Neural crest cell (in vitro differentiated cells): ENCODE measurements at places on chromosomes 16 and 17. TPM values are rescaled to one million over a fixed set of nuclear protein-coding genes. Genes with fewer than 3 reads are reported as not detected.
A peak's percentile ranks its signal among the peaks of the same experiment; 100 is the strongest.

GRCh38 chr17:39979893-39980350 lies 685 bp upstream of the PSMD3 start:
- DNase-seq, result no peak
- H3K4me3 ChIP-seq, result peak overlapping the region; percentile 88
- H3K27me3 ChIP-seq, result peaks cover 20% of the 10 kb centered on the region
- H3K27ac ChIP-seq, result peak overlapping the region; percentile 92
- no peaks in the 10 kb centered on the region for H3K36me3 ChIP-seq

DNA sequence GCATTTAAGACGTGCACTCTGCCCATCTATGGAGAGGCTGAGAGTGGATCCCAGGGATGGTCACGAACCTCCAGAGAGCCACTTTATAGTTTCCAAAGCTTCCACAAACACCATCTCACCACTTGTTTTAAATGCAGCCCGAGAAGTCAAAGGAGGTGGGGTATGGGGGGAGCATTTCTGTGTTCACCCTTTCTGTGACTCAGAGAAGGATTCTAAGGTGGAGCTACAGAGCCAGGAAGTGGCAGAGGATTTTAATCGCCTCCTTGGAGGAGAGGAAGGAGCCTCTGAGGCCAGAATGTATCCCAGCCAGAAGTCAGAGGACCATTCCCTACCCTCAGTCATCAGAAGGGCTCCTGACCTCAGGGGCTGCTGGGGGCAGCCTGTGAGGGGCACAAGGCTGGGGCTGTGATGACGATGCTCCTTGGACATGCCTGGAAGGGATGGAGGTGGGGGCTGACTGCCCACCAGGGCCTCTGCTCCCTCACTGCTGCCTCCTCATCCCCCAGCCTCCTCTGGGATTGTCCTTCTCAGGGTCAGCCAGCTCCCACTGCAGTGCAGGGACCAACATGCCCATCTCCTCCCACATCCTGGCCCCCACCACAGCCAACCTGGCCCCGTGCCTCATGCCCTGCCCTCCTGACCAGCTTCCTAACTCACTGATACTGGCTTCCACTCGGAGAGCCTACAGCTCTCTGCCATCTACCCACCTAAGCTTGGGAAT lies 2.8 kb downstream of the XYLT2 start:
- peak overlapping the region; percentile 9 for H3K27ac ChIP-seq
- H3K27me3 ChIP-seq, result peaks cover 10% of the 10 kb centered on the region
- H3K4me3 ChIP-seq, result peak overlapping the region; percentile 94

DNA sequence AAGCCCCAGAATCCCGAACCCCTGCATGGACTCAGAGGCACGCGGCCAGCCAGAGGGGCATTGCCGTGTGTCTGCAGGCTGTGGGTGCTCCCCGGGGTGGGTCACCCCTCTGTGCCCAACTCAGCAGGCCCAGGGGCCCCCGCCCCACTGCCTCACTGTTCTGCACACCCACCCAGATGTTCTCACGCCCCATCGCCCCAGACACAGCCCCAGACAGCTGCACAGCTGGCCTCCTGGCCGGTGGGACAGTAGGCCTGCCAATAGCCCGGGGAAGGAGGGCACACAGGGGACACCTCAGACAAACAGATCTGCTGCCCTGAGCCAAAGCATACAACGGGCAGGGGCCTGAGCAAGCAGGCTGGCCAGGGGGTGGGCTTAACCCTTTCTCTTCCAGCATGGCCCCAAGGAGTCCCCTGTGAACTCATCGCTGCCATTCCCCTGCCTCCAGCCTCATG lies 27.6 kb upstream of the NXPH3 start:
- no peaks in the 10 kb centered on the region for H3K27me3 ChIP-seq
- no peak overlapping the region for H3K4me3 ChIP-seq
- peak overlapping the region; percentile 27 for H3K27ac ChIP-seq
- peaks cover 34% of the 10 kb centered on the region for H3K4me1 ChIP-seq
- no peak for DNase-seq
- H3K36me3 ChIP-seq, result no peaks in the 10 kb centered on the region

DNA sequence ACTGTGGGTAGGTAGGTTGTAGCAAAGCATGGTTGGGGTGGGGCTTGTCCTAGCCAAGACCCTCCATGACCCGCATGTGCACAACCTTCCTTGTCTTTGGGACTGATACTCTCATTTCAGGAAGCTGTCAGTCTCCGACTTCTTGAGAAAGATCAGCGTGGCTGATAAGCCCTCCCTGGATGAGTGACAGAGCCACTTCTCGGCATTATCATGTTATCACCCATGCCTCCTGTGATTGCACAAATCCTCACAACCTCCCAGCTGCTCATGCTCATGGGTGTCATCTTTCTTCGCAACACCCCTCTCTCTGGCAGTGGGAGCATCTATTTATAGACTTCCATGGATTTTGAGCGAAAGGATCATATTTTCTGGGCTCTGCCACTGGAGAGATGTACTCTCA lies 314.2 kb downstream of the FOXL1 start:
- H3K27ac ChIP-seq, result no peak overlapping the region
- H3K4me3 ChIP-seq, result no peak overlapping the region
- H3K27me3 ChIP-seq, result peaks cover 17% of the 10 kb centered on the region
- no peaks in the 10 kb centered on the region for H3K36me3 ChIP-seq
- H3K4me1 ChIP-seq, result peaks cover 22% of the 10 kb centered on the region
- DNase-seq, result no peak

DNA sequence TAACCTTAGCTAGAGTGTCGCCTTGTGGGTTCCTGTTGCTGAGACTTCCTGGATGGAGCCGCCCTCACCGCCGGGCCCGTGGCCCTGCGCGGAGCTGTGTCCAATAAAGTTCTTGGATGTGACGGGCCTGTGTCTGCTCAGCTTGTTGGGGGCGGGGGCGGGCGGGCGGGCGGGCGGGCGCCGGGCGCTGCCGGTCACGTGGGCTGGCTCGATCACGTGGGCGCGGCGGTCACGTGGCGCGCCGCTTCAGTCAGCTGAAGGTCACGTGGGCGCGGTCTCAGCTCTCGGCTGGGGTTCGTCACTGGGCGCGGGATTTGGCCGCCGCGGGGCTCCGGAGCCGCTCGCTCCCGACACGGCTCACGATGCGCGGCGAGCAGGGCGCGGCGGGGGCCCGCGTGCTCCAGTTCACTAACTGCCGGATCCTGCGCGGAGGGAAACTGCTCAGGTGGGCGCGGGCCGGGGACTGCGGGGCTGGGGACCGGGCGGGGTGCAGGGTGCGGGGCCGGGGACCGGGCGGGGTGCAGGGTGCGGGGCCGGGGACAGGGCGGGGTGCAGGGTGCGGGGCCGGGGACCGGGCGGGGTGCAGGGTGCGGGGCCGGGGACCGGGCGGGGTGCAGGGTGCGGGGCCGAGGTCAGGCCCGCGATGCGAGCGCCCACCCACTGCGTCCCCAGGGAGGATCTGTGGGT lies at the start of gene AMDHD2:
TSS of gene AMDHD2 (plus strand) at position 275 of the 687 bp plus-strand sequence. CDS start at position 363, 88 bp downstream.
- H3K27me3 ChIP-seq, result peaks cover 7% of the 10 kb centered on the region
- H3K4me1 ChIP-seq, result peaks cover 38% of the 10 kb centered on the region
- H3K27ac ChIP-seq, result peak within 1 kb of the TSS; percentile 94
- H3K4me3 ChIP-seq, result peak within 1 kb of the TSS; percentile 89
- peaks cover 6% of the 10 kb centered on the region for H3K36me3 ChIP-seq

DNA sequence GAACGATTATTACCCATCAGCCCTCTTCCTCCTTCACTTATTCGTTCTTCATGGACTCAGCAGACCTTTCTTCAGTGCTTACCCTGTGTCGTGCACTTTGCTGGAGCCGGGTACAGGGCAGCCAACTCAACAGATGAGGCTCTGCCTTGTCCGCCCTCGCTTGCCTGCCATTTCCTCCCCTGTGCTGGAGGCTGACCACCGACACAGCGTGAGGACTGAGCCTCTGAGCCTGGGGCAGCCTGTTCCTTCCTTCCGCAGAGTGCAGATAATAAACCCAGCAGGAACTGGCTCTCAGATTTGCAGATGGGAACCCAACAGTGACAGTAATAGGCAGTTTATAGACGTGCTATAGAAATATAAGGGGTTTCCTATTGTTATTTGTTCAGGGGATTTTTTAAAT lies 7.0 kb upstream of the SLC39A11 start:
- H3K27ac ChIP-seq, result no peak overlapping the region
- H3K36me3 ChIP-seq, result no peaks in the 10 kb centered on the region
- peaks cover 15% of the 10 kb centered on the region for H3K27me3 ChIP-seq

DNA sequence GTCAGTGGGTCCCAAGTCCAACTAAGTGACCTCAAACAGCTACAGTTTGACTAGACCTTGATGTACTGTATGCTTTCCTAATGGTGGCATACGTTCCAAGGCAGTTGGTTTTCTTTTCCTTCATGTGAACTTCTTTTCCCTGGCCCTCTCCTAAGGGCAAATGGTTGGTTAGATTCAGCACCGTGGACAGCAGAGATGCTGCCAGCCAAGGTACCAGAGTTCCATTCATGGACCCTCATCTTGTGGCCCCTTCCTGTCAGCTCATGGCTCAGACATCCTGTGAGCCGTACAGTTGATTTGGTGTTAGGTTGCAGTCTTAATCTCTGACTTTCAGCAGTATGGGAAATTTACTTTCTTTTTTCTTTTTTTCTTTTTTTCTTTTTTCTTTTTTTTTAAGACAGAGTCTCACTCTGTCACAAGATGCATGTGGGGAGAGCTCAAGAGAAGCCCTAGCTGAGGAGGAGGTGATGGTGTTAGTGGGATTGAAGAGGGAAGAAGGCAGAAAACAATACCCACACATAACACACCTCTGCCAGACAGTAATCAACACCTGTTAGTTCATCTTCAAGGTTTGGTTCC lies 122.4 kb downstream of the USP31 start:
- peaks cover 51% of the 10 kb centered on the region for H3K27me3 ChIP-seq
- DNase-seq, result peak; percentile 57
- H3K27ac ChIP-seq, result no peak overlapping the region
- no peak overlapping the region for H3K4me3 ChIP-seq

DNA sequence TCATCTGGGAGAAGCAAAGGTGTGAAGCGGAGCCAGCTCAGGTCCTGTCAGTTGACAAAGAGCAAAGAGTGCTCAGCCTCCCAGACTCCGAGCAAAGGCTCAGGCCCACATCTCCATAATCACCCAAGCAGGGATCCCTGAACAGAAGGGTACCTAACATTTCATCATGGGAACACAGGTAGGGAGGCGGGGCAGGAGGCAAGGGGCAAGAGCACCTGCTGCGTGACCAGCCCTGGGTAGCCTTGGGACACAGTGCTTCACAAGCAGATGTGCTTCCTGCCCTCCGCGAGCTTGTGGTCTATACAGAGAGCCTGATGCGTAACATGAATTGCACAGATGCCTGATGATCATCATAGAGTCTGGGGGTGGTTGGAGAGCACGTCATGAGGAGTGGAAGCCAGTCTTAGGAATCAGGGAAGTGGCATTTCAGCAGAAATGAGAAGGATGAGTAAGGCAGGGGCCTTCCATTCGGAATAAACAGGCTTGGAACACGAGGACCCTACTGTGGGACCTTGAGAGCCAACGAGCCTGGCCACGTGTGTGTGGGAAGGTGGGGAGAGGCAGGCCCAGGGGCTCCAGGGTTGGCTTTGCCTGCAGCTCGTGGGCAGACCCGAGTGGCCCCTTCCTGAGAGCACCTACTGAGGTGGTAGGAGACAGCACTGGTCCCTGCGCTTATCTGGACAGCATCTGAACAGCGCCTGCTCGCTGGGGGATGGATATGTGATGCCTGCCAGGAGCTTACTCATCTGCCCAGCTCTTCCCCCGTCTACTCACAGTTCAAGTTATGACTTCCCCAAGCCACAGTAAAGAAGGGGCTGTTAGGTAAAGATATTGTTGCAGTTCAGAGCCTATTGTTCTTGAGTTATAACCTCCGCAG lies 125.8 kb downstream of the CCDC182 start:
- H3K4me1 ChIP-seq, result peaks cover 18% of the 10 kb centered on the region
- H3K4me3 ChIP-seq, result no peak overlapping the region
- H3K36me3 ChIP-seq, result peaks cover 20% of the 10 kb centered on the region
- no peak overlapping the region for H3K27ac ChIP-seq
- no peak for DNase-seq

GRCh38 chr17:75783803-75784472 lies 668 bp upstream of the UNK start:
- peak overlapping the region; percentile 89 for H3K27ac ChIP-seq
- peaks cover 51% of the 10 kb centered on the region for H3K4me1 ChIP-seq
- H3K4me3 ChIP-seq, result peak overlapping the region; percentile 97
- H3K27me3 ChIP-seq, result peaks cover 4% of the 10 kb centered on the region

DNA sequence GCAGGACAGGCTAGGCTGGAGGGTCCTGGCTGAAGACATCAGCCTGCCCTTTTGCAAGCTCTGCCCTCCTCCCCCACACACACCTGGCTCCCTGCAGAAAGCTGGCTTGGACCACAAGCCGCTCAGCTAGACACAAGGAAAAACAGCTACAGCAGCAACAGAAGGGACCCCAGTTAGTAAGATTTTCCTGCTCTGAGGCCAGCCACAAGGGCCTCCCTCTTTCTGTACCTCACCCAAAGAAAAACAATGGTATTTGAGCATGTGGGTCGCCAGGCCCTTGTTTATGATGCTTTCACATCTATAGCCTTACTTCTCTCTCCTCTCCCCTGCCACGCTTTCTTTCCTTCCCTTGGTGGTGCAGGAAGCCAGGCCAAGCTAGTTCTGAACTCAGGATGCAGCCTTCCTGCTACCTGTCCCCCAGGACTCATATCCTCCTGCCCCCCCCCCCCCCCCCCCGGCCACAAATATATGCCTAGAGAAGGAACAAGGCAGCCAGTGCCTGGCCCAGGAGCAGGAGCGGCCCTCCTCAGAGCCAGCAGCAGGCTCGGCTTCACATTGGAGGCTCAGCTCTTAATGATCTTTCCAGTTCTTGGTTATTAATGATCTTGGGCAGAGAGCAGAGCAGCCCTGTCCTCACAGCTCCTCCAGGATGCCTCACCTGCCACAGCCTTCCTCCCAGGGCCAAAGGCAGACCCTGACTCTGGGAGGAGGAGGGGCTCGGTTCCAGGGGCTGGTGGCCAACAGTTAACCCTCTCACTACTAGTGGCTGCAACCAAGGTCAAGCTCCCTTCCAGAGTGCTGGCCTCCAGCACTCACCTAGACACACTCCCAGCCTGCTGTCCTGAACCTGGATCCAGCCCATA lies 19.5 kb downstream of the GRIN2C start:
- H3K4me1 ChIP-seq, result peaks cover 16% of the 10 kb centered on the region
- DNase-seq, result no peak
- peaks cover 28% of the 10 kb centered on the region for H3K27me3 ChIP-seq
- peaks cover 4% of the 10 kb centered on the region for H3K36me3 ChIP-seq
- no peak overlapping the region for H3K27ac ChIP-seq

DNA sequence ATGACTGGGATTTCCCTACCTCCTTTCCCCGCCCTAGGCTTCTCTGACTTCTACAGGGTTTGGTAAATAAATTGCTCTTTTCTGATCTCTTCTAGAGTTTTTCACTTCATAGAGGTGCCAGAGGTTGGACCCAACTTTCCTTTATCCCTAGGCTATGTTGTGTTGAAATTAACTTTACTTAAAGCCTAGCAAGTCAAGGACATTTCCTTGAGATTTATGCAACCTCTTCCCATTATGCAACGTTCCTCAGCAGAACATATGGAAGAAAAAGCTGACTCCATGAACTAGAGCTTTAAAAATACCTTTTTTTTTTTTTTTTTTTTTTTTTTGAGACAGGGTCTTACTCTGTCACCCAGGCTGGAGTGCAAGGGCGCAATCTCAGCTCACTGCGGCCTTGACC lies 15.5 kb downstream of the MPO start:
- no peaks in the 10 kb centered on the region for H3K4me1 ChIP-seq
- H3K27me3 ChIP-seq, result peaks cover 61% of the 10 kb centered on the region
- H3K36me3 ChIP-seq, result no peaks in the 10 kb centered on the region
- H3K27ac ChIP-seq, result no peak overlapping the region
- DNase-seq, result no peak

Gene PIRT
- 0.07 and 0.09 TPM in 2 replicates for total RNA-seq

Gene PRKCB
- 0.77 and 0.80 TPM in 2 replicates for total RNA-seq

Gene KCNH4
- total RNA-seq, result 0.05 and 0.14 TPM in 2 replicates

Gene HOXB1
- total RNA-seq, result 2.7 and 3.6 TPM in 2 replicates

Gene C1QTNF8
- 0.19 and 0.30 TPM in 2 replicates for total RNA-seq
